ENCODE measurements at places on chromosomes 1 and 21. TPM values are rescaled to one million over a fixed set of nuclear protein-coding genes. Genes with fewer than 3 reads are reported as not detected.

CYP4Z1 gene
- total RNA-seq = not detected

KIF26B gene
- total RNA-seq = not detected

RIMKLA gene
- total RNA-seq = 2.2 TPM

LPAR3 gene
- 1.0 TPM for total RNA-seq

MAP3K7CL gene
- total RNA-seq = 5.1 TPM

NBPF6 gene
- total RNA-seq = 0.39 TPM

ACBD3 gene
- 28.6 TPM for total RNA-seq

ALDH9A1 gene
- 43.7 TPM for total RNA-seq

INAVA gene
- not detected for total RNA-seq

CNR2 gene
- total RNA-seq = 0.05 TPM

MRPL39 gene
- 31.6 TPM for total RNA-seq

VHLL gene
- not detected for total RNA-seq

PTPN7 gene
- 302 TPM for total RNA-seq

RYR2 gene
- not detected for total RNA-seq

TMPRSS2 gene
- 0.07 TPM for total RNA-seq

CFHR1 gene
- total RNA-seq = not detected

LIX1L gene
- 38.9 TPM for total RNA-seq

OR2T33 gene
- total RNA-seq = not detected

C4BPB gene
- 15.6 TPM for total RNA-seq

CCDC27 gene
- not detected for total RNA-seq

GABPA gene
- 29.5 TPM for total RNA-seq

LMX1A gene
- total RNA-seq = not detected

CD244 gene
- total RNA-seq = 1.9 TPM

IRF6 gene
- total RNA-seq = 0.15 TPM

DNAJC28 gene
- 0.17 TPM for total RNA-seq

OR2G3 gene
- not detected for total RNA-seq

KCNE1 gene
- total RNA-seq = 0.37 TPM

RGL1 gene
- 5.4 TPM for total RNA-seq

CDC42SE1 gene
- total RNA-seq = 379 TPM

CHODL gene
- not detected for total RNA-seq
